Stimulated activated CD8-positive, alpha-beta memory T cell treated with anti-CD3 and anti-CD28 coated beads, Interleukin-2, amount 100 ng/mL, for 1 hour (primary cell): ENCODE measurements at places on chromosomes 2 and 18.

DNA sequence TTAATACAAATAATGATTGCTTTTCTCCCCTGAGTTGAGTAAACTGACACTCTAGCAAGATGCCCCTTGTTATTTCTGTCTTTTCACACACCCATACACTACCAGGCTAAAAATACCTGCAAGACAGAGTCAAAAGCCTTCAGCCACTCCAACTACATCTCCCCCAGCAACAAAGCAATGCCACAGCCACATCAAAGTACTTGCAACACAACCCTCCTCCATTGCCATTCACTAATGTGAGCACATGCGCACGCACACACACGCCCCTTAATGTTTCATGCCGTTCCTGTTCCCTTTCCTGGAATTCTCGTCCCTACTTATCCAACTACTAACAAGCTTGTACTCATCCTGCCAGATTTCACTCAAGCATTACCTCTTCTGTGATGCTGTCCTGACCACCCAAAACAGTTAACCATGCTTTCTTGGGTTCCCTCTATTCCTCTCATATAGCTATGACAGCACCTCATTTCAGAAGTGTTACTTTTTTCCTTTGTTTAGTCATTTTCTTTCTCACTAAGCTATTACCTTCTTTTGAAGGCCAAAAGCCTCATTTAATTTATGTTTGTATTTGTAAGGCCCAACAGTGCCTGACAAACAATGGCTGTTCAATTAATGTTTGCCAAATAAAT is 29.6 kb downstream of the SLC25A12 start:
- DNase-seq: no peak

DNA sequence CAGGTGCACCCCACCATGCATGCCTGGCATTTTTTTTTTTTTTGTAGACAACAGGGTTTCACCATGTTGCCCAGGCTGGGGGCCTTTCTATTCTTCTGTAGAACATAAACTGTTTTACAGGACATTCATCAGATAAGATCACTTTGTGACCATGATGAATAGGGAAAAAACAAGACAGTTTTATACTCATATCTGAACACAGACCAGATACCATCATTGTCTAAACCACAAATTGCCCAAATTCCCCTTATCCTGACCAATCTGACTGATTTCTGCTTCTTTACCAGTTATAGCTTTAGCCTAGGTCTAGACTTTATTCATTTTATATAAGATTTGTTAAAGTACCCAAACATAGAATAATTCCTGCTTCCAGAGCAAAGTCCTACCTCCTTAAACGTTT is 1699.3 kb upstream of the TMEFF2 start:
- DNase-seq: no peak

GRCh38 chr2:44490726-44491125 is 129.0 kb downstream of the CAMKMT start:
- DNase-seq: no peak

DNA sequence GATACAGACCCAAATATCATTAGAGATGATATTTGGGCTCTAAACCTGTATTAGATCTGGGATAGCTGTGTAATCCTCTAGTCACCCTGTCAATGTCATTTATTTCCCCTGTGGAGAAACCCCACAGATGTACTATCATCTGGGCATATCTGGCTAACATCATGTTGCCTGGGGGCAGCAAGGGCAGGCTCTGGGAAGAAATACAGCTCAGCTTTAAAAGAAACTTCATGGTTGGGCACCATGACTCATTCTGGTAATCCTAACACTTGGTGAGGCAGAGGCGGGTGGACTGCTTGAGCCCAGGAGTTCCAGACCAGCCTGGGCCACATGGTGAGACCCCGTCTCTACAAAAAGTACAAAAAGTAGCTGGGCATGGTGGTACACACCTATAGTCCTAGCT is 282.5 kb downstream of the SLC8A1 start:
- DNase-seq: no peak

DNA sequence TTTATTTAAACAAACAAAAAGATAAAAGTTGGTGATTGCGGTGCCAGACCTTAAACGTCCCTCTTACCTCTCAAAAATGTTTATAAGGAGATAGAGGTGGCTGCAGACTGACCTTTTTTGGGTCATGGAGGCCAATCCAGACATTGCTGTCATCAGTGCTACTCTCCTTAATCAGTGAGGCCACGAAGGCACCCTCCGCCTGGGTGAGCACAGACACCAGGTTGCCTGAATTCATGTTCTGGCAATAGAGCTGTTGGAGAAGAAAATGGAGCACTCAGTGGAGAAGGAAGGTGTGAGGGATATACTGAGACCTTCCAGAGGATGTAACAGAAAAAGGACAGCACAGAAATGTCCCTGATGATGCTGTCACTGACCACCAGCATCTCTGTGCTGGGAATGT is 1.5 kb downstream of the REG1B start:
- DNase-seq: no peak

GRCh38 chr18:79488311-79489050 is 92.8 kb downstream of the NFATC1 start:
- no peak for DNase-seq

DNA sequence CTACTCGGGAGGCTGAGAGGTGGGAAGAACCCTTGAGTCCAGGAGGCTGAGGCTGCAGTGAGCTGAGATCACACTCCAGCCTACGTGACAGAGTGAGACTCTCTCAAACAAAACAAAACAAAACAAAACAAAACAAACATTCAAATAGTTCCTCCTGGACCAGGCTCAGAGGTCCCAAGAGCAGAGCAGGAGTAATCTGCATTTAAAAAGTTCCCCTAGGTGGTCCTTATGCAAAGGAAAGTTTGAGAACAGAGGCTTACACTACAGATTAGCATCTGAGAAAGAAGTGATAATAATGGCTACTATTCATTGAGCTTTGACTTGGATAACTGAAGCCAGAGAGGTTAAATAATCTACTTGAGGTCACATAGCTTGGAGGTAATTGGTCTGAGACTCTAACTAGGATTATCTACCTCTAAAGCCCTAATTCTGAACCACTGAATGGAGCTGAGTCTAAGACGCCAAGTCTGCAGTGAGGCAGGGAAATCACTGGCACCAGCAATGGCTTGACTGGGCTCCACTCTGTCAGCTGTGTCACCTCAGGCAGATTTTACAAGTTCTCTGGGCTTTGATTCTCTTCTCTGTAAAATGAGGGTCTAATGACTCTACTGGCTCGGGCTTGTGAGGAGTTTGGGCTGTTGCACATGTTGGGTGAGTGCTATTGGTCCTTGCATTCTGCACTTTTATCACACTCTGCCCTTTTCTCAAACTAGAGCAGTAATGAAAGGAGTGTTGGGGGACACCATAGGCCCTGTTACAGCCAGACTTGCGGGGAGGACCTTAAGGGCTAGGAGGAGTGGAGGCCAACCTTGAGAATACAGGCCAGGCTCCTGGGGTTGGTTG is 29.2 kb upstream of the DLX2 start:
- no peak for DNase-seq

GRCh38 chr2:3433776-3434400 is 54.4 kb downstream of the TRAPPC12 start:
- no peak for DNase-seq
